ENCODE measurements at places on chromosomes 5 and 9. TPM values are rescaled to one million over a fixed set of nuclear protein-coding genes. Genes with fewer than 3 reads are reported as not detected.

BSPRY gene
- total RNA-seq = not detected

SPINK13 gene
- total RNA-seq = not detected

FAM151B gene
- total RNA-seq = 3.3 TPM

CDC20B gene
- not detected for total RNA-seq

GTF2H2 gene
- total RNA-seq = 28.7 TPM

CYSRT1 gene
- not detected for total RNA-seq

LTC4S gene
- 7.0 TPM for total RNA-seq

SLU7 gene
- 98.0 TPM for total RNA-seq

OR1J2 gene
- not detected for total RNA-seq

NSG2 gene
- total RNA-seq = not detected

SLC27A6 gene
- total RNA-seq = 0.44 TPM

NPR3 gene
- total RNA-seq = 5.6 TPM

MSANTD3 gene
- 9.0 TPM for total RNA-seq

LURAP1L gene
- total RNA-seq = 22.0 TPM

ZNG1A gene
- 40.3 TPM for total RNA-seq

NUP188 gene
- total RNA-seq = 21.1 TPM

GAS1 gene
- 89.2 TPM for total RNA-seq

CKMT2 gene
- total RNA-seq = 2.0 TPM

SOHLH1 gene
- not detected for total RNA-seq

ENTREP1 gene
- 7.5 TPM for total RNA-seq

RASGEF1C gene
- not detected for total RNA-seq

EIF4EBP3 gene
- total RNA-seq = 36.2 TPM

BARX1 gene
- total RNA-seq = not detected

SLC36A3 gene
- total RNA-seq = not detected

SLC34A1 gene
- not detected for total RNA-seq

UGT3A2 gene
- not detected for total RNA-seq

SPATA24 gene
- total RNA-seq = 0.85 TPM

NXNL2 gene
- not detected for total RNA-seq

ANKRD18A gene
- total RNA-seq = 0.22 TPM

ECM2 gene
- total RNA-seq = 57.8 TPM
